ENCODE measurements at places on chromosomes 3 and 15. TPM values are rescaled to one million over a fixed set of nuclear protein-coding genes. Genes with fewer than 3 reads are reported as not detected.
A peak's percentile ranks its signal among the peaks of the same experiment; 100 is the strongest.

STARD5 gene
- total RNA-seq, result 9.5 TPM

TMEM207 gene
- total RNA-seq, result not detected

ALDH1A2 gene
- total RNA-seq, result 6.1 TPM

DNA sequence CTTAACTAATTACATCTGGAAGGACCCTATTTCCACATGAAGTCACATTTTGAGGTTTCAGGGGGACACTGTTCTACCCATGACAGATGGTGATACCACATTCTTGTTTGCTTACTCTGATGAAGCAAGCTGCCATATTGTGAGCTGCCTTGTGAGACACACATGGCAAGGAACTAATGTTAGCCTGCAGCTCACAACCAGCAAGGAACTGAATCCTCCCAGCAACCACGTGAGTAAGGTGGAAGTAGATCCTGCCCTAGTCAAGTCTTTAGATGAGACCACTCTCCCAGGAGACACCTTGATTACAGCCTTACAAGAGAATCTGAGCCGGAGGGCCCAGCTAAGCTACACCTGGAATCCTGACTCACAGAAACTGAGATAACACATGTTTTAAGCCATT, 160.1 kb downstream of the PDE8A start:
- no peak overlapping the region for H3K27ac ChIP-seq
- no peak for DNase-seq
- H3K36me3 ChIP-seq, result peaks cover 6% of the 10 kb centered on the region
- H3K4me3 ChIP-seq, result no peak overlapping the region
- H3K27me3 ChIP-seq, result no peaks in the 10 kb centered on the region
- H3K4me1 ChIP-seq, result no peaks in the 10 kb centered on the region

- no peak overlapping the region for H3K4me3 ChIP-seq
- no peaks in the 10 kb centered on the region for H3K4me1 ChIP-seq
- H3K36me3 ChIP-seq, result no peaks in the 10 kb centered on the region
- no peak overlapping the region for H3K27ac ChIP-seq
Measured at GRCh38 chr15:31255176-31255510, 71.5 kb upstream of the KLF13 start.

GRCh38 chr3:192957441-192958021, 39.9 kb upstream of the MB21D2 start:
- no peaks in the 10 kb centered on the region for H3K36me3 ChIP-seq
- H3K4me3 ChIP-seq, result peak overlapping the region; percentile 11
- DNase-seq, result no peak
- no peaks in the 10 kb centered on the region for H3K4me1 ChIP-seq
- no peaks in the 10 kb centered on the region for H3K27me3 ChIP-seq

CAPN3 gene
- total RNA-seq, result 27.1 TPM

DNA sequence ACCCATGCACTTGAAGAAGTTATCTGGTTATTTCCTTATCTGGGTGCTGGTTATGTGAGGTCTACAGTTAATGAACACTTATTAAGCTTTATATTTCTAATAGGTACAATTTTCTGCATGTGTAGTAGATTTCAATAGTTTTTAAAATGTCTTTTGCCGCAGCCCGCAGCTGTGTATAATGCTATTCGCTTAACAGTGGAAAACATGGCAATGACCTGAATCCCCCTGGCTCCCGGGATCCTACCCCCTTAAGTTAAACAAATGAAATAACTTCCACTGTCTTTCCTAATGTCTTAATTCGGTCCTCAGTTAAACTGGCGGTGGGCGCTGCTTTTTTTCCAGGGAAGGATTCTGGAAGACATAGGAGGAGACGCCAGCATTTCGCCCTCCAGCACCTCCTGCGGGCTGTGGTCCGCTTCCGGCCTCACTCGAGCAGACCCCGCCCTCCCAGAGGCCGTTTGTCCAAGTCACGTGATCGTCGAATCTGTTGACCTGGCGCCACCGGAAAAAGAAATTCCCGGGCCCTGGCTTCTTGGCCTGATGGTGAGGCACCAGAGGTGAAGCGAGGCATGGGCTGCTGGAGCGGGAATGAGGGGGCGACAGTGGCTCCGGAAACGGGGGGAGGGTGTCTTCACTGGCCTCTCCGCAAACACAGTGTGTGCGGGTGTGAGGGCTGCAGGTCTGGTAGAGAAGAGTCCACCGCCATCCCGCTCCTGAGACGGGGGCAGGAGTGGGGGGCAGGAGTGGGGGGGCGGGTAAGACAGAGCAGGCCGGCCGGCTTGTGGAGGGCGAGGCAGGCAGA, 45.6 kb upstream of the CSPG4 start:
- H3K4me3 ChIP-seq, result peak overlapping the region; percentile 56
- H3K4me1 ChIP-seq, result no peaks in the 10 kb centered on the region
- H3K36me3 ChIP-seq, result no peaks in the 10 kb centered on the region
- peak; percentile 87 for DNase-seq
- H3K27me3 ChIP-seq, result no peaks in the 10 kb centered on the region

DNA sequence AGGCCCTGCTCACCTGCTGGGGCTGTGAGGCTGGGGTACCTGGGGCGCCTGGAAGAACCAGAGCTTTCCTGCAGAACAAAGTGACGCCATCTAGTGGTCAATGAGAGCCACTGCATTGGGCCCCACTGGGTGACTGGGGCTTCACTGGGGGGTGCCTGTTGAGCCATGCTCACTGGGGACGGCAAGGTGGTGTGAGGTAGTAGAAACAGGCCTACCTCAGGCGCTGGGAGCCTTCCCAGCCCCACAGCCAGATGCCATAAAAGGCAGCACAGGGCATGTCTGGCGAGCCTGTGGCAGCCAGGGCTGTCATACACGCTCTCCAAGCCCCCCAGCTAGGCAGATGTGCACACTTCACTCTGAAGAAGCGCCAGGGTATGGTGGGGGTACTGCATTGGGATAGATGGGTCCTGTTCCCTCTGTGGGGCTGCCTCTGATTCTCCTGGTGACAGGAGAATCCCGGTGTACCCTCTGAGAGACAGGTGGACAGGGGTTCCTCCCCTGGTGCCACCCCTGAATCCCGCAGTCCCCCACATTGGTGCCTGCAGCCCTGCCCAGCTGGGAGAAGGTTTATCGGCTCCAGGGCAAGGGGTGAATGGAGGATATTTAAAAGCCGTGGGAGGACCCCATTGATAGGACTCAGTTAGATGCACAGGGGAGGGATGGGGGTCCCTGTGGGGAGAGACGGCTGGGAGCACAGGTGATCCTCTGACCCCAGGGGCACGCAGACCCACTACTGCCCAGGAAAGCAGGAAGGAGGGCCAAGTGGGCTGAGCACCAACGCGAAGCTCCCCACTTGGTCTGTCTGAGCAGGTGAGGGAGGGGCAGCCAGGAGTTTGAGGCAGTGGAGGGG, 178.8 kb downstream of the NSMCE3 start:
- H3K36me3 ChIP-seq, result no peaks in the 10 kb centered on the region
- no peak for DNase-seq
- no peak overlapping the region for H3K4me3 ChIP-seq
- H3K4me1 ChIP-seq, result no peaks in the 10 kb centered on the region
- H3K27ac ChIP-seq, result no peak overlapping the region

Data from breast epithelium (tissue), 4 donors.